ENCODE measurements at places on chromosomes 5 and 9. TPM values are rescaled to one million over a fixed set of nuclear protein-coding genes. Genes with fewer than 3 reads are reported as not detected.

DNA sequence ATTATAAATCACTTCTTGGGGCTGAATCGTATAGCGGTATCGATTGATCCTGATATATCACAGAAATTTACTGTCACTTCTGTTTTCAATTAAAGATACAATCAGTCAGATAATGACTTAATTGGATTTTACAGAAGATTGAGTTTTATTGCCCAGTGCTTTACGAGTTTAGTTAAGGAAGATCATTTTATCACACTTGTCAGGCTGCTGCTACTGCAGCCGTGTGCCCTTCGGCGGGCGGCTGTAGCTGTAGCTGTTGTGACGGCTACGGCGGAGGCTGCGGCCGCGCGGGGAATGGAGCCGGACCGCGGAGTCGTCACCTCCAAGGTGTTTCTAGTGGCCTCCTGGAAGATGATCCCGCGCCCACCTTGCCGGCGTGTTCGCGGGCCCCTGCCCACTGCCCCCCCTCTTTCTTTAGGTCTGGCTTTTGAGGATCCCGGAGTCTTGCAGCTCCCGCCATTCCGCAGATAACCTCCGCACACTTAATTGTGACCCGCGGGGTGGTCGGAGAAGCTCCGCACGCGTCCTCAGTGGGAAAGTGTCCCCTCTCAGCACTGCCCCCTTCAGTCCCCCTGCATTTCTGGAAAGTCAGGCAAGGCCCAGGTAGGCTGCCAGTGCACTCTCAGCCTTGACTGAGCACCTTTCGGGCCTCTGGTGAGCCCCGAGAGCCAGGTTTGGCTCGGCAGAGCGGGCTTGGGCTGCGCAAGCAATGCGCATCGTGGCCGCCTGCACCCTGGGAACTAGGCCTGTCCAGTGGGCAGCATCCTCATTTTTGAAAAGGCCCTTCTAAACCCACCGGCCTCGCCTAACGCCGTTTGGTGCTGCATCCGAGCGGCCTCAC is 6.9 kb upstream of the DMRT3 start:
- DNase-seq: no peak

GRCh38 chr9:89786655-89787054 is 181.8 kb downstream of the GADD45G start:
- peak; percentile 29 for DNase-seq

Gene GPR150
- polyA plus RNA-seq: 0.11 TPM

DNA sequence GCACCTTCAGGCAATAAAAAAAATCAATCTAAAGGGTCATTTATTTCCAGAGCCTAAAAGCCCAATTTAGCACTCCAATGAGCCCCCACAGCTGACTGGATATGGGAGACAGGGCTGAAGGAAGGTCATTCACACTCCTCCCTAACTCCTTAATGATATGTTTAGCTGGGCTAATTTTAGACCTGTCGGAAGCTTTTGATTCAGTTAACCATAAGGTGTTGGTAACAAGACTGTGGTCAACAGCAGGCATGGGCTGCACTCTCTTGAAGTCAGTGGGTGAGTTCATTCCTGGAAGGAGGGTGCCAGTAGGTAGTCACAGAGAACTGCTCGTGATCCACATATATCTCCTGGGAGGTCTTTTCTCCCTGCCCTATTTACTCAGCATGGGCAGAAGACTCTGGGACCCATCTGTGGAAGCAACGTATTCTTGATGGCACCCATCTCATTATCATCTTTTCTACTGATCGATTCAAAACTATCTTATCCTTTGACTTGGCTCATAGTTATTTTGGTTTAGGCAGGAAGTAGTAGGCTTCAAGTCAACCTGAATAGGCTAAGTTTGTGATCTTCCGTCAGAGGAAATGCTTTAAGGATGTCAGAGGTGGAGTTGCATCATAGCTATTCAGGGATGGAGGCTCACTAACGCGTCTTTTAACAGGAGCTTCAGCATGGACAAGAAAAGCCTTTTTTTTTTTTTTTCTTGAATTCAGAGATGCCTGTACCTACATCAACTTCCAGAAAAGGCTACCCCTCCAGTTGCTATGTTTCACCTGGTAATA is 367.7 kb upstream of the SLC30A5 start:
- DNase-seq: no peak

Gene TBC1D9B
- 95.5 TPM for polyA plus RNA-seq
